ENCODE measurements at places on chromosomes 11 and 22.

- no peak for ATAC-seq
Measured at GRCh38 chr11:65095427-65095826, 587 bp upstream of the VPS51 start.

DNA sequence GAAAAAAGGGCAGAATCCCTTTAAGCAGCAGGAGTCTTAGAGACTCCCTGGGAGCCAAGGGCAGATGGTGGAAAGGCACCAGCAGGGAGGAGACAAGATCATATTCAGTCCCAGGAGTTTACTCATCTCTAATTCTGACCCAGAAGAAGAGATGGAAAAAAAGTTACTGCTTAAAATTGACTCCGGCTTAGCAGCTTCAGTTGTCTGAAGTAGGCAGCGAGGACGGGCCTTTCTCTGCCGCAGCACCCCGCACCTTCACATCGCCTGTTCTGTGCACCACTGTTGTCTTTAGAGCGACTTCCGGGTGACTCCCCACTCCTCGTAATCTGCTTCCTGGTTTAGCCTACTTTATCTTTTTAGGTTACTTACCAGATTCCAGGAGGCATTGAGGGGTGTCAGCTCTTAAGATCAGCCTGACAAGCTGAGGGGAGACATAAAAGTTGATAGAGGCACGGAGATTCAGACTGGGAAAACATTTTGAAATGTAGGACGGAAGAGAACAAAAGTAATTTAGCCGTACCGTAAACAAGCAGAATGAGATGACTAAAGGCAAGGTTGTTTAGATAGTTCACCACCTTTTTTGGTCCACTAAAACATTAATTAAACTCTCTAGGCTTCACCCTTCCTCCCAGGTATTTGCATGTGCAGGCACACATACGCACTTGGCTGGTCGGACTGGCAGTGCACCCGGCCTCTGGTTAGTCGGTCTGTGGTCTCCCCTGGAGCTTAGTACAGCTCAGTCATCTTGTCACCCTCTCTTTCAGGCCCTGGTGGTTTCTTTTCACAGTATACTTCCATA, 74.3 kb downstream of the CECR2 start:
- ATAC-seq: no peak

GRCh38 chr11:65538915-65539743, 14.2 kb downstream of the SCYL1 start:
- ATAC-seq: no peak

GRCh38 chr22:32950366-32950765, 107.8 kb downstream of the SYN3 start:
- ATAC-seq: no peak

GRCh38 chr22:47180796-47181195, 418.3 kb downstream of the TBC1D22A start:
- no peak for ATAC-seq

GRCh38 chr11:5267033-5267563, 2.6 kb downstream of the HBE1 start:
- ATAC-seq: no peak

DNA sequence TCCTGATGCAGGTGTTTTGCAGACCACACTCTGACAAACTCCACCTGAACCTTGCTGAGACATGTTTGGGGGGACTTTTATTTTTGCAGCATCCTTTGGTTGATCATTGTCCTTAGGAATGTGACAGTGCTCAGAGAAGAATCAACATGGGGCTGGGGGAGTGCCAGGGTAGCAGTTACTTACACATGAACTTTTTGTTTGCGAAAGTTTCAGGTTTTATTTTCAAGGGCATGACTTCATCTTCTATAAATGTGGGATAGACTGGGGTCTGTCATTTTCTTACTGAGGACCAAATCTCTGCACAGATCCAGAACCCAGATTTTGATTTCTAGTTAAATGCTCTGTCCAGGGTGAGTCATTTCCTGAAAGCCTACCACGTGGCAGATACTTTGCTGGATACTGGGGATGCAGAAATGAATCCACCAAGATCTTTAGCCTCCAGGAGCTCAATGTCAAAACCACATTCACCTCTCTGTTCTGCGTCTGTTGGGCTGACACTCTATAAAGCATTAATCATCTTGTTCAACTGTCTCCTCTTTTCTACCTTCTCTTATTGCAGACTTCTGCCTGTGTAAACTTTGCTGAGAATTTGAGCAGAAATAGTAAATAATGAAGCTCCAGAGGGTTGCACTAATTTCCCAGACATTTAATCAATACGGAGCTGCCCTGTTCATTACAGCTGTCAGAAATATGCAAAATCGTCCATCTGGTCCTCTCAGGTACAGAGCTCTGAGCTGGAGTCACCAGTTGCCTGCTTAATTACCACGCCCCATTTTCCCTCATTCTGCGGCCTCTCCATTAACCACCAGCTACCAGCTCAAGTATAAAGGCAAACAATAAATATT, 387.9 kb downstream of the MIAT start:
- no peak for ATAC-seq

DNA sequence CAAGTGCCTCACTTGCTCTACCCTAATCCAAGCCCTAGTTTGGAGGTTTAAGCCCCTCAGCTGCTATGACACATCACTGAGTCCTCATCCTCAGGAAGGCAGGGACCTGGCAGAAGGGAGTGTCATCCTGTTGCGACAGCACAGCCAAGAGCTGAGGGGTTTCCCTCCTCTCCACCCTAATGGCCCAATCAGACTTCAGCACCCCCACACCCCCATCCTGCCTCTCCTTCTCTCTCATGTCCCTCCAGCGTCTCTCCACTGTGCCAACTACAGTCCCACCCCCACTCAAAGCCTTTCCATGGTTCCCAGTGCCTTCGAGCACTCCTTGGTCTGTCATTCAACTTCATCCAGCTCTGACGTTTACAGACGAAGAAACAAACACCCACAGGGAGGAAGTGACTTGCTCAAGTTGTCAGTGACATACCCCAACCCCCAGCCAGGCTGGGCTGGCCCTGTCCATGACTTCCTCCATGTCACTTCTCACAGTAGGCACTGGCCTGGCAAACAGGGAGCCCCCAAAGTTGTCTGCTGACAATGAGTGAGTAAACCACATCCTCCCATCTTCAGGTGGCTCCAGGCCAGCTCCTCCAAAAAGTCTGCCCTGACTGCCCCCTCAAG, 15.6 kb downstream of the ARAP1 start:
- ATAC-seq: peak; percentile 60

DNA sequence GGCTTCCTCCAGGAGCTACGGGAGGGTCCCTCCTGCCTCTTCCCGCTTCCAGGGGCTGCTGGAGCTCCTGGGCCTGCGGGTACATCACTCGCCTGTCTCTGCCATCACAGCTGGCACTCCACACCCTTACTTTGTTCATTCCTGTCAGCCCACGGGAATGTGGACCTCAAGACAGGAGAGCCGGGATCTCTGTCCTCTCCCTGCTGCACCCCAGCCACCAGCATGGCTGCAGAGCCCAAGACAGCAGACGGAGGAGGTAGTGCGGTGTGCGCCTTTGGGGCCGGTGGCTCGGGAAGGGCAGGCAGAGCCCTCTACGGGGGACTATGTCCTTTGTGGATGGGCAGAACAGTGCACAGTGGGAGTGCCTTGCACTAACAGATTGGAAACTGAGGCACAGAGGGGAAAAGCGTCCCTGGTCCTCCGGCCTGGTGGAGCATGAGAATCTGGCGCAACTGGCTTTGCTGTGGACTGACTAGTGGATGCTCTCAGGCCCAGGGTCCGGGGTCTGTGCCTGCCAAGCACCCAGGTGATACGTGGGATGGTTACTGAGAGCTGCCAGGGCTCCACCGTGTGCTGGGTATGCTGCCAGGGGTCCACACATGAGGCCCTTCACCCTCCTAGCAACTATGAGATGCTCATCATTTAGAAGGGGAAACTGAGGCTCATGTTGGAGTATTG, 47.3 kb downstream of the IGF2 start:
- ATAC-seq: no peak

GRCh38 chr11:30457087-30457486, 129.1 kb downstream of the MPPED2 start:
- ATAC-seq: no peak

DNA sequence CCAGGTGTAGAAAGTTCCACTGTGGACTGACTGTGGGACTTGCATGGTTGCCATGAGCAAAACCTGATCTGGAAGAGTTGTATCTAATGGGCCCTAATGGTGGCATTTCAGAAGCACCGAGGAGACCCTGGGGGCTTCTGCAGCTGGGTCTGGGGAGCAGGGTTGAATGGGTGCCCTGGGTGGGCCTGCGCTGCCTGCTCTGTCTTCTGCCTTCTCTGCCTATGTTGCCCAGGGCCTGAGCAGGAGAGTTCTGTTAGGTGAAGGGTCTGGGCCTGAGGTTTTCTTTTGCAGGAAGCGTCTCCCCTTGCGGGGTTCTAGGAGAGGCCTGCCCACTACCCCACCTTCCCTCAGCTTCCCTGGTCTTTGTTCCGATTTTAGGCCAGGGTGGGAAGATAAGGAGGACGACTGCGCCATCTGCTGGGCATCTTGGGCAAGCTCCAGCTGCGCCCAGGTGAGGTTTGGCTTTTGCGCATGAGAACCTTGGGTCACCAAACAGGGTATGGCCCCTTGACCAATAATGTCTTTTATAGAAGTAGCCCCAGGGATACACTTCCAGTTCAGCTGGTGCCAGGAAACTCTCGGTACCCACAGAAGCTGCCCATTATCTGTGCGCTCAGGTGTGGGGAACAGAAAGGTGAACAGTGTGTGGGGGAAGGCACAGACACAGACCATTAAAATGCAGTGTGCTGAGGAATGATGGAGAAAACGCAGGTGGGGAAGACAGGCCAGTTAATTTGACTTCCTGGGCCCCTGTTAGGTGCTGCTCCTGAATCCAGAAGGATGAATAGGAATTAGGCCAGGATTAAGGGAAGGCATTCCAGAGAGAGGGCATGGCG, 23.2 kb downstream of the COMMD9 start:
- ATAC-seq: peak; percentile 64

- no peak for ATAC-seq
Measured at GRCh38 chr11:97740801-97741151, 1280.0 kb upstream of the CNTN5 start.

- ATAC-seq: no peak
Measured at GRCh38 chr11:126815111-126815510, 185.5 kb downstream of the KIRREL3 start.

- no peak for ATAC-seq
Measured at GRCh38 chr11:95592471-95592870, 197.1 kb downstream of the FAM76B start.

DNA sequence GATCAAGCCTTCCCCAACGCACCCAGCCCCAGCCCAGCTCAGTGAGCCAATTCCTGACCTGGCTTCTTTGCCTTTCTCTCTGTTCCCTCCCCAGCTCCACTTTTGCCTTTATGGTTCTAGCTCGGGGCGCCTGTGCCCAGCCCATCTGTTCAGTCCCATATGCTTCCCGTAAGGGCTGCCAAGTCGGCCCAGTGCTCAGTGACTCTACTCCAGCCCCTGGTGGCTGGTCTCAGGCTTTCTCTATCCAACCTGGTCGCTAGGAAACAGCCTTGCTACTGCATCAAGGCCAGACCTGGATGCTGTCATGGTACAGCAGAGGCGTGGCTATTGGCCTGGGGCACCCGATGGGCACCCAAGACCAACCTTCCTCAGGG, 178.0 kb downstream of the DSCAML1 start:
- peak; percentile 37 for ATAC-seq

- no peak for ATAC-seq
Measured at GRCh38 chr11:30433831-30434230, 110.9 kb downstream of the ARL14EP start.

DNA sequence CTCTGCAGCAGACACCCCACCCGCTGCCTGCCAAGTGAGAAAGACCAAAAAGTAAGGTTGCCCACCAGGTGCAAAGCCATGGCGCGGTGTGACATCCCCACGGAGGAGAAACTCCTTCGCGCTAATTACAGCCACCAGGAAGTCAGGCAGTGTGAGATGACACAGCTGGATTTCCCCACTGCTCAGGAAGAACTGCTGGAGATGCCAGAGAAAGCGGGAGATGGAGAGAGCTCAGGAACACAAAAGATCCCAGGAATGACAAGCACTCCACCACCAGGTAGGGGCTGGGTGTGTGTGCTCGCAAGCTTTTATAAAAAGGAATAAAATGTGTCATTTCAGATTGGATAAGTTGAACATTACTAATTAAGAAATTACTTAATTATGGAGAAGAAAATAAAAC, 292.7 kb downstream of the OPCML start:
- no peak for ATAC-seq

- ATAC-seq: peak; percentile 31
Measured at GRCh38 chr22:36737776-36738175, 34.2 kb upstream of the CACNG2 start.

GRCh38 chr11:134792044-134792443, 380.0 kb upstream of the B3GAT1 start:
- no peak for ATAC-seq

- ATAC-seq: no peak
Measured at GRCh38 chr22:48872271-48873190, 955.1 kb downstream of the BRD1 start.

DNA sequence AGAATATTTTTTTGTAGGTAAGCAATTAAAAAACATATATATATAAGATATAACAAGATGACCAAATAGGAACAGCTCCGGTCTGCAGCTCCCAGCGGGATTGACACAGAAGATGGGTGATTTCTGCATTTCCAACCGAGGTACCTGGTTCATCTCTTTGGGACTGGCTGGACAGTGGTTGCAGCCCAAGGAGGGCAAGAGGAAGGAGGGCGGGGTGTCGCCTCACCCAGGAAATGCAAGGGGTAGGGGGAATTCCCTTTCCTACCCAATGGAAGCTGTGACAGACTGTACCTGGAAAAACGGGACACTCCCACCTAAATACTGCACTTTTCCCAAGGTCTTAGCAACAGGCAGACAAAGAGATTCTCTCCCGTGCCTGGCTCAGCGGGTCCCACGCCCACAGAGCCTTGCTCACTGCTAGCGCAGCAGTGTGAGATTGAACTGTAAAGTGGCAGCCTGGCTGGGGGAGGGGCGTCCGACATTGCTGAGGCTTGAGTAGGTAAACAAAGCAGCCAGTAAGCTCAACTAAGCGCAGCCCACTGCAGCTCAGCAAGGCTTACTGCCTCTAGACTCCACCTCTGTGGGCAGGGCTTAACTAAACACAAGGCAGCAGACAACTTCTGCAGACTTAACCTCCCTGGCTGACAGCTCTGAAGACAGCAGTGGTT, 163.8 kb downstream of the CWF19L2 start:
- ATAC-seq: no peak

GRCh38 chr11:68461575-68461917, 994 bp downstream of the PPP6R3 start:
- ATAC-seq: no peak
